NCI-H774 (cell line): ENCODE measurements at places on chromosomes 11 and 22.

- DNase-seq: no peak
Measured at GRCh38 chr11:120941000-120941399, 82.9 kb upstream of the TBCEL start.

- no peak for DNase-seq
Measured at GRCh38 chr11:14137284-14137683, 174.8 kb downstream of the SPON1 start.

- no peak for DNase-seq
Measured at GRCh38 chr22:41827671-41828070, 5.2 kb upstream of the SREBF2 start.

DNA sequence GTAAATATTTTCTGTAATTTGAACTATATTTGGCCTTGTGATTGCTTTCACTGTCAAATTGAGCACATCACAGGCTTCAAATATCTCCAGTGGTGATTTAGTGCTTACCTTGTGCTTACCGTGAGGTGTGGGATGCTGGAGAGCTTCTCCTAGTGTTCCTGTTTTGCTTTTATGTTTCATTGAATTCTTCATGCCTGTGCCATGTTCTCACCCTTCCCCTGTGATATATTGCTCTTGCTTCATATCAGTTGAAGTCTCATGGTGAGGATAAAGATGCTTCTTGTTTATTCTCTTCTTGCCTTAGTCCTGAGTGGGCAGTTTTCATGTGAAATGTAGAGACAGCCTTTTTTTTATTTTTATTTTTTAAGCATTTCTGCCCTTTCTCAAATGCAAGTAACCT lies 198.0 kb upstream of the PDGFD start:
- no peak for DNase-seq

- DNase-seq: no peak
Measured at GRCh38 chr11:2201542-2201941, 29.9 kb upstream of the TH start.

DNA sequence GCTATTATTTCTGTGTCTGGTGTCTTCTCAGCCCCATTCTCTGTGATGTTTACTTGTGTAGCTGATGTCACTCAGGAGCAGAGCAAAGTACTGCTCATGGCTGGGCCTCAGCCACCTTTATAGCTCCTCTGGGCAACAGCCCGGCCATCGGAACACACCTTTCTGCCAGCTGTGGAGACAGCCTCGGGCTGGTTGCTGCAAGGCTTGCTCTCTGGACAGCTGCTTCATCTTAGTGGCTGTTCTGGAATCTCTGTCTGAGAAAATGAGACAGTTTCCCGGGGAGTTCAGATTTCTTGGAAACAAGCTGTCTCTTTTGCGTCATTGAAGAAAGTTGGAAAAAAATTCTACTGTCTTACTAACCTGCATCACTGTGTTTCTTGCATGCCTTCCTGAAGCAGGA lies 20.0 kb downstream of the THY1 start:
- no peak for DNase-seq

GRCh38 chr22:29907753-29908515 lies 25.0 kb downstream of the MTMR3 start:
- peak; percentile 15 for DNase-seq

DNA sequence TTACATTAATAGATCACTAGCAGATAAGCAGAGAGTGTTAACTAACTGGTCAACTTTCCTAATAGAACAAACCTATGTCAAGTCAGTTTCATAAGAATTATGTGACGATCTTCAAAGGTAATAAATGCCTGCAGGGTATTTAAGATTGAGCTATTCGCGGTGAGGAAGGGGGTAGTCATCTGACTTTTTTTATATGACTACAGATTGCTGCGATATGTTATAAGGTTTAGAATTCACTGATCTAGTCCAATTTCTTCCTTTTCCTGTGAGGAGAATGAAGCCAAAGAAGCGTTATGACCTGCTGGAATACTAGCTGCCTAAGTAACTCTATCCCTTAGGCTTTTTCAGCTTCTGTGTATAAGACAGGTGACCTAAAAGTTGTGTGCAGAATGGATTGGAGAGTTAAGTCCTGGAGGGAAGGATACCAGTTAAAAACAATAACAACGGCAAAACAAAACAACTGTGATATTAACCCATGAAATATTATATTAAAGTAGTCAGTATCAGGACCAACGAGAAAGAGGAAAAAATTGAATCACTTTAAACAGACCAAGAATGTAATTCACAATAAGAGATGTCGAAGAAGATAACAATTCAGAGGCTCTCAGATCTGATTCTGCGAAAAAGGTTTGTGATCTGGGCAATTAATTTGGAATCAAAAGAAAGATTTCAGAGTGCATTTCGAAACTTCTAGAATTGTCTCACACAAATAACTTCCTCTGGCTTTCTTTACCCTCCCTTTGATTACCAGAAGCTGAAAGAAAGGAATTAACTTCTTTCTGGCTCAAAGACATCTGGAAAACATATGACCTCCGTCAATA lies 630 bp downstream of the CASP4 start:
- no peak for DNase-seq

DNA sequence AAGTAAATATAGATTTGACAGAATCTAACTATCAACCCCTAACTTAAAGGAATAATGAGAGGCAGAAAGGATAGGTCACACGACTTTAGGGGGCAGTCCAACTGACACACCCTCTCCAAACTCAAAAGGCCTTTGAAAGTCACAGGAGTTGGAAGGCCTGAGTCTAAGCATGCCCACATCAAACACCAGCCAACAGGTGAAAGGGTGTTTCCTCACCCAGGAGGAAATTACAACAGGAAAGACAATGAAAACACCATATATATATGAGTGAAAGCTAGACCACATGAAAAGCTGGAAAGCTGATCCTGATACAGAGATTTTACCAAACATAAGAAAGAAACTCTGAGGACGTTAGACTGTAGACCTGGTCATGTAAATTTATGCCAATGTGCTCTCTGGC lies 10.5 kb upstream of the DEPDC7 start:
- no peak for DNase-seq

DNA sequence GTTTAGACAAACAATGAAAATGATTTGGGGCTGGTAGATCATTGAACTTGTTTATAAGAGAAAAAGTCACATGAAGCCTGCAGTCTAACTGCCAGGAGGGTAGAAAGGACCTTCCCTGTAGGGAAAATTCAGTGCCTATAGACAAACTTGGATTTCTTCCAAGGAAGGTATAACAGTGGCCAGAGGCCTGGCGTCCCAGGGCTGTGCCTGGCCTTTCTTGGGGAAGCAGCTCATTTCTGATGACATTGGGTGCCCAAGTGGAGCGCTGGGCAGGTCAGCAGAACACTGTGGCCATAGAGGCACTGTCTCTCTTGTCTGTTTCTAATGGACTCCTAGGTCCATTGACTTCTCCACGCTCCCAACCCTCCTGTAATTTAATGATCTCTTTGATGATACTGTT lies 6.6 kb upstream of the FXYD6 start:
- no peak for DNase-seq

GRCh38 chr11:30788849-30789248 lies 202.7 kb upstream of the MPPED2 start:
- no peak for DNase-seq

DNA sequence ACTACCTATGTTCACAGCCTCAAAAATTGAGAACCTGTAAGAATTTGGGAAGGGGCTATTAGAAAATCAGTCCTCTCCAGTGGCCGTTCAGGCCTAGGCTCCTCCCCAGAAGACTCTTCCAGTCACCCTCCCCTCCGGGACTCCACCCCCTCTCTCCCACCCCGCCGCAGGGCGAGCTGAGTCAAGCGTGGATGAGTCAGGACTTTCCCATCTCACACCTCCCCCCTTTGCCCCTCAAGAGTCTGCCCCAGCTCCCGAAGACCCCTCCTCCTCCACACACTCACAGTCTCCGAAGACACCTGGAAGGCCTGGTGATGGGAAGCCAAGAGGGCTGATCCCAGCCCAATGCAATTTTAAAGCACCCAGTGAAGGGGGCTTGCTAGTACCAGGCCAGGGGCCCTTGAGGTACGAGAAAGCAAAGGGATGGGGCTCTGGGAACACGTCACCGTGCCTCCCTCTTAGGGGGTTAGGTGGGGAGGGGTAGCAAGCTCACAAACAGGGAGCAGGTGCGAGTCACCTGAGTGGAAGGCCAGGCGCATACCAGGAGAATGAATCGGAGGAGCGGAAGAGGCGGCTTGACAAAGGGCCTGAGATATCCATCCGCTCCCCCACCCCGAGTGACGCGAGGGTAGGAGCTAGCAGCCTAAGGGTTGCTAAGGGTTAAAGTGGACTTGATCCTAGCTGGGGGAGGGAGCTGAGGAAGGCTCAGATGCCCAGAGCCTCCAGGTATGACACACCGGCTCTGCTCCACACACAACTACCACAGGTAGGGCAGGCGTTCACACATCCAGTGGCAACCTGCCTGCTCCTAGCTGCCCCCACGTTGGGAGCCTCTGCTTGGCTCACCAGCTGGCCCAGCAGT lies 13.6 kb downstream of the BCL9L start:
- DNase-seq: no peak

GRCh38 chr11:130826572-130826971 lies 89.7 kb downstream of the SNX19 start:
- DNase-seq: no peak

- DNase-seq: no peak
Measured at GRCh38 chr11:36508743-36509142, 1.3 kb downstream of the TRAF6 start.

DNA sequence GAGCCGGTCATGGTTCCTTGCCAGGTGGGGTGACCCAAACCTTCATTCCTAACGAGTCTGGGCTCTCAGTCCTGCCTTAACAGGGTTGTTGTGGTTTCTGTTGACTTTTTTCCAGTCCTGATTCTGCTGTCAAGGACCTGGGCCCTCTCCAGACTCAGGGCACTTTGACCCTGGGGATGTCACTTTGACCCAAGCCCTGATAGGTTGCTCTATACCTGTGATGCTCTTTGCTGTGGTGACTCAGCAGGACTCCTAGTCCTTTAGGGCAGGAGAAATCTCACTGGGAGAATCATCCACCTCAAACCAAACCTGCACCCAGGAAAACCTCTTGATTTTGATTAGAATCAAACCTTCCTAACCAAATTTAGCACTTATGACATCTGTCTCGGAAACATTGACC lies 20.5 kb upstream of the MPPED1 start:
- no peak for DNase-seq

DNA sequence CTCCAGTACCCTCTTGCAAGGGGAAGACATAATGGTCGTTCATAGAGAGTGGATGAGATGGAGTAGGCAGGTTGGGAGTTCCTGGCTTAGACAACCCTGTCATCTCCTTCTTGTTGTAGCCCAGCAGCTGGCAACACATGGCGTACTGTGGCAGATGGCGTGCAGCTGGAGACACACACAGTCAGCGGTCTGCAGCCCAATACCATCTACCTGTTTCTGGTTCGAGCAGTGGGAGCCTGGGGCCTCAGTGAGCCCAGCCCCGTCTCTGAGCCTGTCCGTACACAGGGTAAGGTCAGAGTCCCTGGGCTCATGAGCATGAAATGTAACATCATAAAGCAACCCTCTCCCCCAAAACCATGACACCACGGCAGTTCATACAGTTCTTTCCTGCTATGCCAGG lies 8.7 kb downstream of the ROBO3 start:
- no peak for DNase-seq

DNA sequence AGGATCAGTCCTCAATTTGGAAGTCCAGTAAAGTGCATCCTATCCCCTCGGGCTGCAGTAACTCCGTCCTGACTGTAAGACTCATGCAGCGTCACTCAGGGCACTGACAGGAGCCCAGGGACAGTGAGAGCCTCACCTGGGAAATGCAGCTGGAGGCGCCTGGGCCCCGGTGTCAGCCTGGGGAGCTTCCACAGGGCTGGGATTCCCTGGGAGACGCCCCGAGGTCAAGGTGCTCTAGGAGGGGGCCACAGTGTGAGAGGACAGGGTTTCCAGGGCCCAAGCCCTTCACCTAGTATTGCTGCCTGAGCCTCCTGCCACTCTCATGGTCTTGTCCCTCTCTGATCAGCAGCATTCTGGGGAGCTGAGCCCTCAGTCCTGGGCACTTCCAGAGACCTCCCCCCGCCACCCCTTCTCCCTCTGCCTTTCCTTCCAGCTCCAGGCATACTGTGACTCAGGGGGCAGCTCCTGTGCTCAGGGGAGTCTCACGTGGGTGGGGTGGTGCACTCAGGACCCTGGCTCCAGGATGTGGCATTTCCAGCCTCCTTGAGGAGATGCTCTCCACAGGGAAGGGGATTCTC lies 99.1 kb upstream of the IGLL5 start:
- DNase-seq: no peak

GRCh38 chr11:114058026-114058706 lies 1.3 kb upstream of the ZBTB16 start:
- no peak for DNase-seq

GRCh38 chr22:38959590-38959989 lies 2.2 kb downstream of the APOBEC3A start:
- DNase-seq: no peak

DNA sequence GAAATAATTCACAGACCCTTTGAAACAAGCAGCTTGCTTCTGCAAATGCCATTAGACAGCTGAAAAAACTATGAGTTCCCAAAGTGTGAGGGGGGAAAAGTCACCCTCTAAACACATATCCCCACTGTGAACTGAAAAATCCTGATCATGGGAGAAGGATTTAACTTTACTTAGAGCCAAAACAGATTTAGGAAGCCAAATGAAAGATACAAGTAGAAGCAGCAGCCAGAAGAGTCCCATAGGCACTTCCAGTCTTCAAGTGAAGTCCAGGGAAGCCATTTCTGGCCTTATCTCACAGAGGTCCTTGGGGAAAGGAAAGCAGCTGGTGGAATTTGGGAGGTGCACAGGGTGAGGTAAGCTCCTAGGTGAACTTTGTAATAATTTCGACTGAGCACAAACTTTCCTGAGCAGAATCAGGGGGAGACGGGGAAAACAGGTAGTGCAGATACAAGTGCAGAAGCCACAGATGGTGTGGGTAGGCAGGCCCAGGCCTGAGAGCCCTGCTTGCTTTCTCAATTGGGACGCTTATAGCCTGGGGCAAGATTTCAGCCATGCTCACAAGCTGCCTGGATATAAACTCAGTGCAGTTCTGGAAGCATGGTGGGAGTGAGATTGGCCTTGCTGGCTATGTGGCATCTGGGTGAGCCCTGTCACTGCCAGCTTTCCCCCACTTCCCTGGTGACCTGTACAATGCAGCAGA lies 44.8 kb downstream of the GAS2 start:
- DNase-seq: no peak

GRCh38 chr22:42335839-42336378 lies 65.5 kb upstream of the TCF20 start:
- DNase-seq: no peak

- no peak for DNase-seq
Measured at GRCh38 chr11:35799655-35800054, 137.1 kb downstream of the TRIM44 start.

- no peak for DNase-seq
Measured at GRCh38 chr22:45882881-45883810, 93.8 kb downstream of the WNT7B start.

GRCh38 chr22:42490243-42490832 lies 29.3 kb downstream of the RRP7A start:
- DNase-seq: no peak
